ENCODE measurements at places on chromosomes 6 and 20. TPM values are rescaled to one million over a fixed set of nuclear protein-coding genes. Genes with fewer than 3 reads are reported as not detected.

DNA sequence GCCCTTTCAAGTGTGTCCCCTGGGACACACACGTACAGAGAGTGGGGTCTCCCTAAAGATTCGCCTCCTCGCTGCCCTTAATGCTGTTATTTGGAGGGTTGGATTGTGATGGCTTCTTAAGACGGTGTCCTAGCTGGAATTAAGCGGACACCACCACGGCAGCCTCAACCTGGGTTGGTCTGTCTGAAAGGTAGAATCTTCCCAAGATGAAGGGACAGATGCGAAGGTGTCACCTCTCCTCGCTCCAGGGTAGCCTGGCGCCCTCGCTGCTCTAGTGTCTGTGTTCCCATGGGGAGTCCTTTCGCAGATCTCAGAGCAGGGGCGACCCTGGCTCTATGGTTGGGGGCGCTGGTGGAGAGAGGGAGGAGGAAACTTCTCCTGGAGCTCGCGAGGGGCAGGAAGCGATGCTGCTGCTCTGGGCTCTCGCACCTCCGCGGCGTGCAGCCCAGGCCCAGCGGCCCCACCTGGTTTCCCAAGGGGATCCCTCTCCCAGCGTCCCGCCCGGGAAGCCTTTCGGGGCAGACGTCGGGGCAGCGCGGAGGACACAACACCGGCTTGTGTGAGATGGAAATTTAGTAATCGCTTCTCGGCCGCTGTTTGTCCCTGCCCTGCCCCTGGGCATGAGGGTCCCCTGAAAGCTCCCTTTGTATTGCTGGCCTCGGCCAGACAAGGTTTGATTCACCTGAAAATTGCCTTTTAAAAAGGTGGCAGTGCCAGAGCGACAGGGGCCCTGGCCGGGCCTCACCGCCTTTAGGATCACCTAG lies 1.7 kb downstream of the RSPO3 start:
- no peaks in the 10 kb centered on the region for H3K27me3 ChIP-seq
- H3K27ac ChIP-seq, result peak overlapping the region; percentile 73
- no peaks in the 10 kb centered on the region for H3K36me3 ChIP-seq

DNA sequence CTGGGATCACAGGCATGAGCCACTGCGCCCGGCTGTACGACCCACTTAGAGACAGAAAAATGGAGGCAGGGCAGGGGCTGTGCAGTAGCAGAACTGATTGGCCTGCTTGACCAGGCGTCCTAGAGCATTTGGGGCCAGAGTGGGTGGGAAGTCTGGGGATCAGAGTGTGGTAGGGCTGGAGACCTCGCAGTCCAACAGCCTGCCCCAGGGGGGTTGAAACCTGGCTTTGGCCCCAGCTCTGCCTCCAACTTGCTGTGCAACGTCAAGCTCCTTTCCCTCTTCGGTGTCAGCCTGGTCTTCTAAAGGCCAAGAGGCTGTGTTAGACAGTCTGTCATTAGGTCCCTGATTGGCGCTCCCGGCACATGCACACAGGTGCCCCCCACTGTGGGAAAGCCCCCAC lies 15.3 kb upstream of the SPDEF start:
- H3K27me3 ChIP-seq, result no peaks in the 10 kb centered on the region
- DNase-seq, result no peak
- H3K27ac ChIP-seq, result no peak overlapping the region

GRCh38 chr6:126873351-126873750 lies 245.1 kb upstream of the RSPO3 start:
- no peaks in the 10 kb centered on the region for H3K4me1 ChIP-seq
- H3K27ac ChIP-seq, result no peak overlapping the region
- no peak for DNase-seq
- no peak overlapping the region for H3K4me3 ChIP-seq
- H3K27me3 ChIP-seq, result no peaks in the 10 kb centered on the region

GRCh38 chr6:98041921-98042320 lies 758.9 kb upstream of the MMS22L start:
- H3K36me3 ChIP-seq, result no peaks in the 10 kb centered on the region
- no peak overlapping the region for H3K4me3 ChIP-seq
- no peak for DNase-seq
- H3K27me3 ChIP-seq, result peaks cover 14% of the 10 kb centered on the region
- H3K27ac ChIP-seq, result no peak overlapping the region

DNA sequence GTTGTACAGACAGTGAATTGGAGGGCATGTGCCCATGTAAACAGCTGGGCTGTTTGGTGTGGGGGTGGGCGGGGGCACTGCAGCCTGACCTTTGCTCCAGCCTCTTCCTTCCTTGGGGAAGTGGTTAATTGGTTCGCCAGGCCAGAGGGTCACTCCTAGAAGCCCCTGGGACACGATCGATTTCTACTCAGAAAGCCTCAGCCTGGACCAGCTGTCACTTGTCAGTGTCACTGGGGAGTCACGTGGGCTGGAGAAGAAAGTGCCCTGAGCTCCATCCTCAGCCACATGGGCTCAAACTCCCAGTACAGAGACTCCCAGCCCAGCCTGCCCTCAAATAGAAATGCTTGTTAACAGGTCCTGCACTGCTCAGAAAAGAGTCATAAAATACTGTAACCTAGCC lies 423.8 kb upstream of the SULF2 start:
- H3K4me1 ChIP-seq, result no peaks in the 10 kb centered on the region
- no peaks in the 10 kb centered on the region for H3K36me3 ChIP-seq
- DNase-seq, result no peak
- no peaks in the 10 kb centered on the region for H3K27me3 ChIP-seq

GRCh38 chr6:21230536-21230935 lies 363.0 kb upstream of the SOX4 start:
- no peaks in the 10 kb centered on the region for H3K36me3 ChIP-seq
- no peaks in the 10 kb centered on the region for H3K4me1 ChIP-seq
- no peak overlapping the region for H3K27ac ChIP-seq
- no peak overlapping the region for H3K4me3 ChIP-seq

RNF144B gene
- total RNA-seq, result 24.8 TPM

NKX2-4 gene
- total RNA-seq, result not detected

ELOVL4 gene
- total RNA-seq, result 1.3 TPM

SPINT3 gene
- total RNA-seq, result not detected
